H1 (cell line): ENCODE measurements at places on chromosomes 7 and 10. TPM values are rescaled to one million over a fixed set of nuclear protein-coding genes. Genes with fewer than 3 reads are reported as not detected.

Gene DPYSL4
- 15.2 and 16.4 TPM in 2 replicates for total RNA-seq

Gene FGL2
- total RNA-seq = not detected in 2 replicates

GRCh38 chr10:27152687-27153086, 1.5 kb downstream of the YME1L1 start:
- H3K27ac ChIP-seq = no peak overlapping the region
- no peaks in the 10 kb centered on the region for H3K4me1 ChIP-seq
- no peak for DNase-seq
- H3K27me3 ChIP-seq = no peaks in the 10 kb centered on the region
- peak overlapping the region; percentile 97 for H3K4me3 ChIP-seq
- H3K36me3 ChIP-seq = peaks cover 9% of the 10 kb centered on the region

Gene SPDYE11
- not detected in 2 replicates for total RNA-seq

Gene KEL
- total RNA-seq = 1.1 and 1.8 TPM in 2 replicates

DNA sequence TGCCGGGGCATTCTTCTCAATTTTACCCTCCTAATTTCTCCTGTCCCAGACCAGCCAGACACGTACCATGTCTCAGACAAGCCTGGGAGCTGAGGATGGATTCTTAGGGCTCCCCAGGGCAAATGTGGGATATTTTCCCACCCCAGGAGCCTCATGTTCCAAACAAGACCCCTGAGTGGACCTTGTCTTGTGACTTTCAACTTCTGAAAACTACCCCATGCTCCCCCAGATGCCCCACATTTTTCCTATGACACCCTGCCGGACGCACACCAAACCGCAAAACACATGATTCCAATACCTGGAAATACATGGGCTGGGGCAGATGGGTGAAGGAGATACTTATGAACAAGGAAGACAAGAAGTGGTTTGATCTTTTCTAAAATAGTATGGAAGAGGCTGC, 874 bp downstream of the GIMAP5 start:
- no peak overlapping the region for H3K4me3 ChIP-seq
- DNase-seq = no peak
- peaks cover 2% of the 10 kb centered on the region for H3K4me1 ChIP-seq

DNA sequence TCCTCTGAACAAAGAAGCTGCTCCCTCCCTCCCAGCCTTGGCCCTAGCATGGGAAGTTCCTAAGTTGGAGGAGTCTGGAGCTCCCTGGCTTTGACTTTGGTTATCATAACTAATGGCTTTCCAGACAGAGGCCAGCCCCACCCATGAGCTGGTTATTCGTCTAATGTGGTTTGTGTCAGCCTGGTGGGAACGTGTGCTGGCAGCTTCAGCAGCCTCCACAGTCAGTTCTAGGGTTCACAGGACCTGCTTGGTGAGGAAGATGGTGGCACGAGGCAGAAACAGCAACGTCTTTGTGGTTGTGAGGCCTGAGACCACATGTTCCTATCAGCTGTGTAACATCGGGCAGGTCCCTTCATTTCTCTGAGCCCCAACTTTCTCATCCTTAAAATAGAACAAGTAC, 103.1 kb downstream of the PAXIP1 start:
- no peaks in the 10 kb centered on the region for H3K4me1 ChIP-seq
- no peak for DNase-seq
- H3K27ac ChIP-seq = no peak overlapping the region
- no peaks in the 10 kb centered on the region for H3K36me3 ChIP-seq

- peaks cover 18% of the 10 kb centered on the region for H3K4me1 ChIP-seq
- H3K4me3 ChIP-seq = no peak overlapping the region
Measured at GRCh38 chr7:2808891-2809665, 35.0 kb downstream of the GNA12 start.

- H3K4me1 ChIP-seq = no peaks in the 10 kb centered on the region
- H3K4me3 ChIP-seq = no peak overlapping the region
- no peak for DNase-seq
- H3K36me3 ChIP-seq = no peaks in the 10 kb centered on the region
- no peak overlapping the region for H3K27ac ChIP-seq
Measured at GRCh38 chr7:134279336-134279735, 37.4 kb downstream of the SLC35B4 start.

DNA sequence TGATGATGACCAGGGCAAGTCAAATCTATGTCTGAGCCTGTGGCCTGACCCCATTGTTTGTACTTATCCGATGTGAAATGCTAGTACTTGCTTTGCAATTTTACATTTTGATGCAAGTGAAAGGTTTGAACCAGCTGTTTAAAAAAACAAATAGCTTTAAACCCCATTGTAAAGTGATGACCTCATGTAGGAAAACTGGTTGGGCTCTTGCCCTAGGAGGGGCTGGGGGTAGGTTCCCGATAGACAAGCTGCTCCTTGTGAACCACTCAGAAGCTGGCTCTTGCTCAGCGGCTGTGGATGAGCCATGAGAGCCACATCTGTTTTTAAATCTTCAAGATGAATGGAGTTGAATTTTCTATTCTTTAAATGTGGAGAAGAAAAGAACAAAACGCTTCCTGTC, 185.3 kb downstream of the WDR11 start:
- no peaks in the 10 kb centered on the region for H3K27me3 ChIP-seq
- no peak overlapping the region for H3K27ac ChIP-seq
- no peak for DNase-seq
- H3K36me3 ChIP-seq = no peaks in the 10 kb centered on the region

- H3K27ac ChIP-seq = no peak overlapping the region
- H3K36me3 ChIP-seq = no peaks in the 10 kb centered on the region
- H3K27me3 ChIP-seq = peaks cover 2% of the 10 kb centered on the region
- peaks cover 15% of the 10 kb centered on the region for H3K4me1 ChIP-seq
- peak overlapping the region; percentile 62 for H3K4me3 ChIP-seq
- peak; percentile 74 for DNase-seq
Measured at GRCh38 chr7:953547-954327, 743 bp downstream of the ADAP1 start.

Gene MYO3A
- total RNA-seq = 3.2 and 5.3 TPM in 2 replicates

Gene COL28A1
- 0.22 and 0.44 TPM in 2 replicates for total RNA-seq

Gene RBM17
- 120 and 128 TPM in 2 replicates for total RNA-seq

Gene MBL2
- not detected in 2 replicates for total RNA-seq

DNA sequence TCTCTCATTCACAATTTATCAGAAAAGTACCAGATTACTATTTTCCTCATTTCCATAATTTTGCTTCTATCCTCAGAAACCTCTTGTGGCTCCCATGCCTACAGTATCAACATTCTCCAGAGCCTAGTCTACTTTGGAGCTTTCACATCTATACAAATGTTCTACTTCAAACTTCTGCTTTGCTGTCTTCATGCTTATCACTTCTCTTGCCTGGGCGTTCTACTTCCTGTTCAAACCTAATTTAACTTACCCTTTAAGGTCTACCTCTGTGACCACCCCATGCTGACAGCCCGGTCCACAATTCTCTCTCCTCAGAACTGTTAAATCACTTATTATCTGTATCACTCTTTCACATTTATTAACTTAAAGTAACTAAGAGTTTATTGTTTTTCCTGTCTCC, 6.1 kb upstream of the PTPN12 start:
- no peak overlapping the region for H3K4me3 ChIP-seq
- H3K36me3 ChIP-seq = no peaks in the 10 kb centered on the region
- DNase-seq = no peak

Gene EBF3
- 0.26 and 0.38 TPM in 2 replicates for total RNA-seq

GRCh38 chr10:113869789-113870188, 15.3 kb downstream of the NHLRC2 start:
- H3K27ac ChIP-seq = no peak overlapping the region
- no peaks in the 10 kb centered on the region for H3K27me3 ChIP-seq
- no peak overlapping the region for H3K4me3 ChIP-seq
- no peak for DNase-seq
- H3K4me1 ChIP-seq = no peaks in the 10 kb centered on the region

DNA sequence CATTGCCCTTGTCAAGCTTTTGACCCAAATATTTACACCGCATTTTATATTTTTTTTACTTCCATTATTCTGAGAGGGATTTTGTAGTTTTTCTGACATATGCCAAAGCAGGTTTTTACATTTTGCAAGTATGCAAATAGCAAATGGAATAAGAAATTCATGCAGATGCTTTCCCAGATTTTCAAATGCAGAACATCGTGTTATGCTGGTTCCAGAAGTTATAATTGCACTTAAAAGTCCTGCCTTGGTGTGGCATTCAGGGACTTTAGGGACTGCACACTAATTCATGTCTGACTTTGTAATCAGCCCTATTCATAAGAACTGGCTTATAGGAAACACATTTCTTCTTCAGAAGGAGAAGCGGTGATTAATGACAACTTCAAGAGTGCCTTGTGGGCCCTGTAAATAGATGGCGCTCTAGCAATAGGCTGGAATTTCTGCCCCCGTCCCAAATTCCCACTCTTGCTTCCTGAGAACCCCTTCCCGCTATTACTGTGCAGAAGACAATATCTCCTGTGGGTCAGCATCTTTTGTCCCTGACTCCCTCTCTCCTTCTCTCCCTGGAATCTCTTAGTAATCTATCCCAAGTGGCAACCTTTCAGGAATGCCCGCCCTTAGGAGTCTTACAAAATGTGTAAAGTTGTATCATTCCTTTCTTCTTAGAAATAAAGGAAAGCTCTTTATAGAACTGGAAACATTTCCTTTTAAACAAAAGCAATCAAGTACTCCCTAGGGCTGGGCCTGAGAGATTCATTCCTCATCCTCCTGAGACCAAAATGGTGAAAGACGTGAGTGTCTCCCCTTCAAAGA, 264.0 kb downstream of the INHBA start:
- DNase-seq = no peak
- no peaks in the 10 kb centered on the region for H3K27me3 ChIP-seq
- no peaks in the 10 kb centered on the region for H3K4me1 ChIP-seq
- no peak overlapping the region for H3K4me3 ChIP-seq

DNA sequence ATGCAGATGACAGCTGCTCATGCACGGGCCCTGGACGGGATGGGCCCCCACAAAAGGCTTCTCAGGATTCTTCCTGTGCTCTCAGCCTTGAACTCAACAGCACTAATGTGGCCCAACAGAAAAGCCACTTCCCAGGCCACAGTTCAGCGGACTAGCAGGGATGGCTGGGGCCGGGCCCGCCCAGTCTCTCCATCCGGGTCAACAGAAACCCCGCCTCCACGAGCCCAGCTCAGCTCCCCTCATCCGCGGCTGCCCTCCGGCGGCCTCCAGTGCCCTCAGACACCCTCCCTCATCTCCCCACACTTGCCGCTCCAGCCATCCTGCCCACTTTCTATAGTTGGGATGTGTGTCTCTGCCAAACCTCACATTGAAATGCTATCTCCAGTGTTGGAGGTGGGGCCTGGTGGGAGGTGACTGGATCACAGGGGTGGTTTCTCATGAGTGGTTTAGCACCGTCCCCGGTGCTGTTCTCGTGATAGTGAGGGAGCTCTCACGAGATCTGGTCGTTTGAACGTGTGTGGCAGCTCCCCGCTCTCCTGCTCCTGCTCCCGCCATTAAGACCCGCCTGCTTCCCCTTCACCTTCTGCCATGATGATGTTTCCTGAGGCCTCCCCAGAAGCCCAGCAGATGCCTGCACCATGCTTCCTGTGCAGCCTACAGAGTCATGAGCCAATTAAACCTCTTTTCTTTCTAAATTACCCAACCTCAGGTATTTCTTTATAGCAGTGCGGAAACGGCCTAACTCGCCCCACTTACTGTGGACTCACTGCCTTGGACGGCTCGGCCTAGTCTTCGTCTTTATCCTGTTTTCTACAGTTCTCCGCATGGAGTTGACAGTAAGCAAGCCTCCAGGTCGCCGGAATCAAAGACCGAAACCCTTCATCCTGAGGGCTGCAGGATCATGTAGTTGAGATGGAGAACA, 169.9 kb upstream of the RNF32 start:
- no peaks in the 10 kb centered on the region for H3K36me3 ChIP-seq
- H3K27me3 ChIP-seq = no peaks in the 10 kb centered on the region
- no peak for DNase-seq
- no peak overlapping the region for H3K27ac ChIP-seq
- H3K4me1 ChIP-seq = peaks cover 3% of the 10 kb centered on the region

DNA sequence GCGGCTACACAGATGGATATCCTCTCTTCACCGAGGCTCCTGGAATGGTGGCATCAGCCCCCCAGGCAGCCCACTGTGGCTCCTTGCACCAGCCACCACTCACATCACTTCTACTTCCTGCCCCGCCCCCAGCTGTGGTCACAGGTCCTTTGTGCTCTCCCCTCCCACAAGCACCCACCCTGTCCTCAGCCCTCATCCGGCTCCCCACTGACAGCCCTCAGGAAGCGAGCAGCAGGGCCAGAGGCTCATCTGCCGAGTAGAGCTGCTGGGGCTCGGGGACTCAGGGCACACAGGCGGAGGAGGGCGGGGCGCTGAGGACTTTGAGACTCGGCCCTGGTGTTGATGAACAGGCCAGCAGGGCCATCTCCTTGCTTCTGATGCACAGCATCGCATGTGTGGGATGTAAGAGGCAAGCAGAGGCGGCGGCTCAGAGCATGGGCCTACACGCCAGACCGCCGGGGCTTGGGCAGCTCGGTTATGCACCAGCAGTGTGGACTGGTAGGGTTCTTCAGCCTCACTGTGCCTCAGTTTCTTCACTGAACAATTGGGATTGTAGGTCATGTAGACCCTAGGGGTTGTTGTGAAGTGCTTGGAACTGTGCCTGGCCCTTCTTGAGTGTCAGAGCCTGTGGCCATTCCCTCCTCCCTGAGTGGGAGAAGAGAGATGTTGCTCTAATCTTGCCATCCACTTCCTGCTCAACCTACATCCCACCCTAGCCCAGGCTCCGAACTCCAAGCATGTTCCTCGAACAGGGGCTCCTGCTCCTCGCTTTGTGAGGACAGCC, at the start of gene PRF1:
Gene PRF1 (minus strand): TSS at position 77 of the 784 bp plus-strand sequence. CDS start 1,839 bp downstream, outside the sequence.
- H3K4me3 ChIP-seq = no peak within 1 kb of the TSS
- H3K27me3 ChIP-seq = no peaks in the 10 kb centered on the region
- no peaks in the 10 kb centered on the region for H3K36me3 ChIP-seq
- no peak for DNase-seq

Gene TMEM196
- 0.07 and 0.33 TPM in 2 replicates for total RNA-seq
